ENCODE measurements at places on chromosomes 6 and 20.

- DNase-seq = peak; percentile 39
These were observed 784 bp downstream of the FKBP5 start for GRCh38 chr6:35687658-35688604.

GRCh38 chr6:1739680-1740079 is 130.0 kb downstream of the FOXC1 start:
- no peak for DNase-seq

- DNase-seq = no peak
These were observed 202.8 kb downstream of the DLL1 start for GRCh38 chr6:170087941-170088581.

- DNase-seq = no peak
These were observed 272.3 kb downstream of the CD109 start for GRCh38 chr6:73968221-73968757.

- no peak for DNase-seq
These were observed 65.4 kb upstream of the SLCO4A1 start for GRCh38 chr20:62576815-62577489.
